Cardiac muscle cell (in vitro differentiated cells and primary cell): ENCODE measurements at places on chromosomes 5 and 9. TPM values are rescaled to one million over a fixed set of nuclear protein-coding genes. Genes with fewer than 3 reads are reported as not detected.
A peak's percentile ranks its signal among the peaks of the same experiment; 100 is the strongest.

DNA sequence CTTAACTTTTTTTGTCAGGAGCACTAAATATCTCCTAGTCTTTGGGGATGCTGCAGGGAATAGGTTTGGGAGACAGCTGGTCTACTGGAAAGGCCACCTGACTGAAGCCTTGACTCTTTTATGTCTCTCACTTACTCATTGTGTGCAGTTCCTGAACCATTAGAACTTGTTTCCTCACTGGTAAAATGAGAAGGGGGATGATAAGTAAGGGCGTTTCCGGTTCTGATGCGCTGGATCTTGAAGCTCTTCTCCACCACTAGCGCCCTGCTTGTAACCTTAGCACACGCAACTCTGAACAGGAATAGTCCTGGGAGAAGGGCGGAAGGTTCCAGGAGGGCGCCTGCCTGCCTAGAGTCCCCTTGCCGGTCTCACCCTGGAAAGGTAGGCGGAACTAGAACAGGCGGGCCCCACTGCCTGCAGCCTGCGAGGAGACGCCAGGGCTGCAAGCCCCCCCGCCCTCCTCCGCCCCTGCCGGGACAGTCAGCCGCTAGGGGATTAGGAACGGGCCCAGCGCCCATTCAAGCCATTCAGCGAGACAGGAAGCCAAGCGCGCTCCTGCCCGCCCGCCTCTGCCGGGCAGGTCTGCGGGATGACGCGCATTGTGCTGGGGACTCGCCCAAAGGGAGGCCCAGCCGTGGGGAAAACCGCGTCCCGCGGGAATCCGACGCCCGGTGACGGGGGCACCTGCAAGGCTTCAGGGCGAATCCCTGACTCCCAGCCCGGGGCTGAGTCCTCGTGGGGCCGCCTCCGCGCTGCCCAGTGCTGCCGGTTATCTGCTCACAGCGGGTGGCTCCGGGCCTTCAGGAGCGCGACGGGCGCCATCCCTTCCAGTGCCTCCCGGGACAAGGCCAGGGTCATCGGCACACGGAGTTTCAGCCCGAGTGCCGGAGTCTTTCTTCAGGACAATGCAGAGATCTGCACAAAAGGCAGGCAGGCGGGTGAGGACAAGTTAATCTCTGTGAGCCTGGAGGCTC is 44.0 kb upstream of the XPA start:
- H3K27me3 ChIP-seq = peaks cover 45% of the 10 kb centered on the region
- no peaks in the 10 kb centered on the region for H3K36me3 ChIP-seq
- peak overlapping the region; percentile 11 for H3K4me3 ChIP-seq
- peak; percentile 61 for DNase-seq
- H3K4me1 ChIP-seq = no peaks in the 10 kb centered on the region

- no peaks in the 10 kb centered on the region for H3K4me1 ChIP-seq
- H3K27ac ChIP-seq = no peak overlapping the region
- H3K4me3 ChIP-seq = no peak overlapping the region
- no peaks in the 10 kb centered on the region for H3K27me3 ChIP-seq
Measured at GRCh38 chr5:59698207-59699178, 195.0 kb downstream of the PDE4D start.

GRCh38 chr9:134127616-134128015 is 8.3 kb upstream of the WDR5 start:
- no peak overlapping the region for H3K4me3 ChIP-seq
- no peaks in the 10 kb centered on the region for H3K4me1 ChIP-seq
- no peak for DNase-seq
- no peak overlapping the region for H3K27ac ChIP-seq

Gene PCDHGB5
- polyA plus RNA-seq = 0.66 TPM in 1 of 2 replicates, not detected in the other

GRCh38 chr5:4987431-4987830 is 152.7 kb upstream of the ADAMTS16 start:
- no peak overlapping the region for H3K4me3 ChIP-seq
- no peaks in the 10 kb centered on the region for H3K36me3 ChIP-seq
- H3K4me1 ChIP-seq = no peaks in the 10 kb centered on the region

Gene POC5
- polyA plus RNA-seq = 9.3 and 15.4 TPM in 2 replicates

GRCh38 chr5:147479949-147480348 is 29.9 kb downstream of the DPYSL3 start:
- no peak overlapping the region for H3K27ac ChIP-seq
- no peaks in the 10 kb centered on the region for H3K4me1 ChIP-seq
- H3K36me3 ChIP-seq = no peaks in the 10 kb centered on the region
- H3K27me3 ChIP-seq = no peaks in the 10 kb centered on the region

GRCh38 chr5:142478113-142478512 is 153.3 kb upstream of the SPRY4 start:
- no peak overlapping the region for H3K27ac ChIP-seq
- no peaks in the 10 kb centered on the region for H3K4me1 ChIP-seq
- no peak overlapping the region for H3K4me3 ChIP-seq
- DNase-seq = no peak
- no peaks in the 10 kb centered on the region for H3K36me3 ChIP-seq

GRCh38 chr9:101999441-101999840 is 261.0 kb upstream of the GRIN3A start:
- DNase-seq = no peak
- H3K4me1 ChIP-seq = no peaks in the 10 kb centered on the region
- no peaks in the 10 kb centered on the region for H3K36me3 ChIP-seq
- H3K27ac ChIP-seq = no peak overlapping the region
- H3K4me3 ChIP-seq = no peak overlapping the region

GRCh38 chr5:180801596-180802324 is 846 bp downstream of the MGAT1 start:
- H3K4me1 ChIP-seq = peaks cover 20% of the 10 kb centered on the region
- no peaks in the 10 kb centered on the region for H3K27me3 ChIP-seq
- peak overlapping the region; percentile 91 for H3K4me3 ChIP-seq
- DNase-seq = peak; percentile 57
- H3K36me3 ChIP-seq = no peaks in the 10 kb centered on the region
- peak overlapping the region; percentile 82 for H3K27ac ChIP-seq

Gene IL9
- polyA plus RNA-seq = not detected in 2 replicates

DNA sequence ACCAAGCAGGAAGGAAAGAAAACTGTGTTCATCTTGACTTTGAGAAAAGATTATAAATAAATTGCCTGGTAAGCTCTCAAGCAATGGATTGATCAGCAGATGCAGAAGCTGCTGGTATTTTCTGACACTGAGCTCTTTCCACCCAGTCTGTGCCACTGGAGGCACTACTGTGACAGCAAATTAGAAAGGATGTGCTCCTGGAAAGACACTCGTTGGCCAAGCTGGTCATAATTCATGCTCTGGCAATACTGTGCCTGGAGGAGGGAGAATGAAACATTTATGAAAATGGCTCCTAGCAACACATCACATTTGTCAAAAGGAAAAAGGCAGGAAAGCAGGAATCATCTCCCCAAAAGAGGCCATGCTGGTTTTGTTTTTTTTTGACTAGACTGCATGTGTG is 84.2 kb downstream of the CAVIN4 start:
- no peaks in the 10 kb centered on the region for H3K36me3 ChIP-seq
- H3K27me3 ChIP-seq = no peaks in the 10 kb centered on the region
- no peak overlapping the region for H3K27ac ChIP-seq
- H3K4me1 ChIP-seq = no peaks in the 10 kb centered on the region

Gene NIPSNAP3A
- polyA plus RNA-seq = 187 and 193 TPM in 2 replicates

Gene WNT8A
- not detected in 2 replicates for polyA plus RNA-seq

GRCh38 chr9:95142315-95142714 is 175.2 kb downstream of the FANCC start:
- DNase-seq = no peak
- H3K4me3 ChIP-seq = no peak overlapping the region
- peak overlapping the region; percentile 52 for H3K27ac ChIP-seq
- no peaks in the 10 kb centered on the region for H3K36me3 ChIP-seq

DNA sequence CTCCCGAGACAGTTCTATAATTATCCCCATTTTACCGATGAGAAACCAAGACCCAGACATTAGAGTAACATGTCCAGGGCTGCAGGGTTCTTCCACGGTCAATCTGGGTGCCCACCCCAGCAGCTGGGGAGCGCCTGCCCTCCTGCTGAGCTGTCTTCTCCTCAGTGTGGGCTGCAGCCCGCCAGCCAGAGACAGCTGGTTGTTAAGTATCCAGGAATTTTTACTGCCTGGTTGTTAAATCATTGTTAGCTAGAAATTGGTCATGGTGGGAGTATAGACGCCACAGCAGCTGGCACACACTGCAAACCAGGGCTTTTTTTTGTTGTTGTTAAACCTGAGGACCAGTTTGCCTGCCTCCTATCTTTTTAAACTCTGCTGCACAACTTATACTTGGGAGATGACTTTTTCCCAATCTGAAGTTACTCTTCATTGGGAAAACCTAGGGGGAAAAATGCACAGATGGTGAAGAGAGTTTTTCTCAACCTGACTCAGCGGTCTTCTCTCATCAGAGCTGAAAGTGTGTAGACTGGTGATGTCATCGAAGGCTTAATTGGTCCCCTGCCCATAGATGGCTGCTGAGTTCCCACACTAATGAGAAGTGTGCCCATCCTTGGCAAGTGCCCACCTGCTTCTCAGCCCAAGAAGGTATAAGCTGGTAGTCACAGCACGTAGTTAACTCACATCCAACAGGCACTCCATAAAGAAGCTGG is 208.6 kb downstream of the DRD1 start:
- H3K27ac ChIP-seq = no peak overlapping the region
- no peaks in the 10 kb centered on the region for H3K4me1 ChIP-seq
- no peak overlapping the region for H3K4me3 ChIP-seq
- no peaks in the 10 kb centered on the region for H3K36me3 ChIP-seq
- peaks cover 30% of the 10 kb centered on the region for H3K27me3 ChIP-seq
- no peak for DNase-seq

DNA sequence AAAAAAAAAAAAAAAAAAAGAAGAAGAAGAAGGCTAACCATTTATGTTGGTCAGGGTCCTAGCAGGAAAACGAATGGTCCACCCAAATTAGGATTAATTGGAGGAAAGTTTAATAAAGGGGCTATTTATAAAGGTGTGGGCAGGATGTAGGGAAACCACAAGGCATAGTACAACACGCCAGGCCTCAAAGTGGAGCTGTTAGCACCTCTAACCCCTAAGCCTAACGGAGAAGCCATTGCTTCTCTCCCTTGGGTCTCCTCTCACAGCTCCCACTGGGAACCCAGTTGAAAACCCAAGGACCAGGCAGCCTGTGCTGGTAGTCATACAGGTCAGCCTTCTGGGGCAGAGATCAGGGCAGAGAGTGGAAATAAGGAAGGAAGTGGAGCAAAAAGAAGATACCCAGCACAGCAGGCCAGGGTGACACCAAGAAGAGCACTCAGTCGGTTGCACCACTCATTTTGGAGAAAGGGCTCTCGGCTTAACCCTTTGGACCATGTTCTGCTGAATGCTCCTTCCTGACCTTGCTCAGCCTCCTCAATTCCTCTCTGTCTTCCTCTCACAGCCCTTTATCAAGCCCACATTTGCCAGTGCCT is 8.8 kb upstream of the GLIPR2 start:
- no peak overlapping the region for H3K4me3 ChIP-seq
- no peaks in the 10 kb centered on the region for H3K4me1 ChIP-seq
- H3K36me3 ChIP-seq = no peaks in the 10 kb centered on the region
- DNase-seq = no peak

DNA sequence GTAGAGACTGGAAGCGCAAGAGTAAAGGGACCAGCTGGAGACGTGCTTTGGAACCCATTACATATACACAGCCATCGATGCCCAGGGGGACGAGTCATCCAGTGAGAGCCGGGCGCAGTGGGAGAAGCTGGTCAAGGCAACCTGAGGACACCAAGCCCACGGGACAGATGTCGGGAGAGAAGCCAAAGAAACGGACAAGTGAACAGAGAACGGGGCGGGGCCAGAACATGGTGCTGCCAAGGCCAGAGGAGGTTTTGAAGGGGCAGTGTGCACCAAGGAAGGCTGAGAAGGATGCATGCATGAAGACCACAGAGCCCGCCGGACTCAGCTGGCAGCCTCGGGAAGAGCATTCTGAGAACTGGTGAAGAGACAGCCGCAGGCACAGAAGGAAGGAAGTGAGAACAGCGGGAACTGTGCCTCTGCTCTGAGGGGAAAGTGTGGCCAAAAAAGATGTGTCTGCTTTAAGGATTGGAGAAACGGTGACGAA is 20.3 kb downstream of the CAMSAP1 start:
- H3K4me1 ChIP-seq = peaks cover 39% of the 10 kb centered on the region
- H3K4me3 ChIP-seq = no peak overlapping the region
- H3K27ac ChIP-seq = no peak overlapping the region
- H3K27me3 ChIP-seq = no peaks in the 10 kb centered on the region

Gene GNA14
- 0.21 and 1.2 TPM in 2 replicates for polyA plus RNA-seq

DNA sequence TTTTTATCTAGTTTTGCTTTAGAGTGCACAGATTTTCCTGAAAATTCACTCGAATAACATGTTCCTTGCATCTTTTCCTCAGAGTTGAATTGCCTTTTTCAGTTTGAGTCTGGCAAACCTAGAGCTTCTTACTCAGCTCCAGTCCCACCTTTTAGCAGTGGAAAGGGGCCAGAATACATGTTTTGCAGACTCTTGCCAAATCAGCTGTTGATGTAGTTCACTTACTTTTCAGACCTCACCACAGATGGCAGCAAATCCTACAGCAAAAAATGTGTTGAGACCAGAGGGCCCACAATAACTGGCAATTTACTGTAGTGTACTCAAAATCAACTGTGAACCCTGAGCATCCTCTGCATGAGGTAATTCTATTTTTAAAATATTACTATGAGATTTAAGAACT is 545.2 kb upstream of the ACO1 start:
- no peaks in the 10 kb centered on the region for H3K4me1 ChIP-seq
- H3K4me3 ChIP-seq = no peak overlapping the region
- no peak for DNase-seq
- no peaks in the 10 kb centered on the region for H3K36me3 ChIP-seq

Gene SYNPO
- 0.94 and 1.1 TPM in 2 replicates for polyA plus RNA-seq

Gene GMCL2
- not detected in 2 replicates for polyA plus RNA-seq

Gene SELENOP
- 71.0 and 105 TPM in 2 replicates for polyA plus RNA-seq

Gene LCN9
- 0.17 TPM in 1 of 2 replicates, not detected in the other for polyA plus RNA-seq

- no peaks in the 10 kb centered on the region for H3K36me3 ChIP-seq
- H3K27me3 ChIP-seq = no peaks in the 10 kb centered on the region
- H3K4me3 ChIP-seq = peak overlapping the region; percentile 32
- peaks cover 33% of the 10 kb centered on the region for H3K4me1 ChIP-seq
- DNase-seq = peak; percentile 71
- H3K27ac ChIP-seq = peak overlapping the region; percentile 97
Measured at GRCh38 chr9:124660341-124660801, 110.7 kb downstream of the NR6A1 start.

DNA sequence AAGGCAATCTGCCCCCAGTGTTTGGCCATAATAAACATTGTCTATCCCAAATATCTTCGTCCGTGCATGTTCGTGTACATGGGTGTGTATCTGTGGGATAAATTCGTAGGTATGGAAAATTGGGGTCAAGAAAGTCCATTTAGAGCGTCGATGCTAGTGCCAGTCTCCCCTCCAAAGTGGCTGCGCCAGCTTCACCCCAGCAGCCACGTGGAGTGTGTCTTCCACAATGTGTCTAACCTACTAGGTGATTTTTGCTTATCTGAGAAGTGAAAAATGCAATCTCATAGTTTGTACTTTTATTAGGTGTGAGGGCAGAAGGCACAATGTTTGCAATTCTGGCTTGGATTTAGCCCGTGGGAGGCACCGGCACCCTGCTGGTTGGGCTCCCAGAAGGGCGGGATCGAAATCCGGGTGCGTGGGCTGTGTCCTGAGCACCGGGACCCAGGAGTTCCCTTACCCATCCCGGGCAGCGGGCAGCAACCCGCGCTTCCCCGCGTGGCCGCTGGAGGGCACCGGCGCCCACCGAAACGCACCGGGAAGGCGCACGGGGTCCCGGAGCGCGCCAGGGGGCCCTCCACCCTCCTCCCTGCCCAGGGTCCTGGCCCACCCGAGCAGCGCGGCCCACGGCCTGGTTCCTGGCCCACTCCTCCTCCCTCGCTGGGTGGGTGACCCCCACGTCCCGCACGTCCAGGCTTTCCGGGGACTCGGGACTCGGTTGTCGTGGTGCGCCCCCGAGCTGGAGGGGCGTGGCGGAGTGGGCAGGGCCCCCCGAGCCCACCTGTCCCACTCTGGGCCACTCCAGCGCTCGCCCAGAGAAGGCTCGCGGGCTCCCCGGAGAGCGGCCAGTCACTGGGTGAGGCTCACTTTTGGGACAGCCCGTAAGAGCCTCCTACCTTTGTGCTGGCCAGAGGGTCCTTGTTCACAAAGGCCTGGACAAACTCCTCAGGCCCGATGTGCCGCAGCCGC is 55.4 kb upstream of the RNF130 start:
- no peaks in the 10 kb centered on the region for H3K27me3 ChIP-seq
- peak; percentile 23 for DNase-seq
- H3K4me3 ChIP-seq = no peak overlapping the region
